Frontal cortex (tissue), 4 donors: ENCODE measurements at places on chromosomes 4 and X. TPM values are rescaled to one million over a fixed set of nuclear protein-coding genes. Genes with fewer than 3 reads are reported as not detected.

GRCh38 chrX:125646195-125646594 lies 326.5 kb downstream of the TEX13C start:
- no peak for DNase-seq

DNA sequence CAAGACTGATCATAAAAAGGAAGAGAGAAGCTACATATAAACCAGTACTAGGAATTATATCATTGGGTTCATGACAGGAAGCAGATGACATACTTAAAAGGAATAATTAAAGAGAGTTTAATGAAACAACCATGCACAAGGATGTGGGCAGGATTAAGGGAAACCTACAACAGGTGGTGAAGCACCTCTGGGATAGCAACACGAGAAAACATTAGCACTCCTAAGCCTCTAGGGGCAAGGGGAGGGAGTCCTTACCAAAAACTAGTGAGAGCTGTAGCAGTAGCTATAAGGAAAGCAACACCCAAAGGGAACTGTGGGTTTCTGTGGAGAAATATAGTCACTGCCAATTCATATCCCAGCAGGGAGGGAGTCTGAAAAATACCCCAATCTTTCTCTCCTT lies 7.2 kb upstream of the THOC2 start:
- DNase-seq, result no peak

DNA sequence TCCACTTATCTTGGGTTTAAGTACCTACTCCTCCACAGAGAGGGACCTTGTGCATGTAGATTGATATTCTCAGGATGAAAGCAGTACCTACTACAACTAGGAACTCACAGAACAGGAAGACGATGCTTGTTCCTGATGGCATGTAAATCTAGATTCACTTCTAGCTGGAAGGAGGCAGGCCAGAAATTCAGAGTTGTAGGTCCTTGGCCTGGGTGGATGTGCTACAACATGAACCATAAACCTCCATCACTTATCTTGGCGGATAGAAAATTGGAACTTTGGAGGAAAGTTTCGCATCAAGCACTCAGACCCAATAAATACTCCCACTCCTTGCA lies 9.3 kb upstream of the SMIM20 start:
- no peak for DNase-seq

DNA sequence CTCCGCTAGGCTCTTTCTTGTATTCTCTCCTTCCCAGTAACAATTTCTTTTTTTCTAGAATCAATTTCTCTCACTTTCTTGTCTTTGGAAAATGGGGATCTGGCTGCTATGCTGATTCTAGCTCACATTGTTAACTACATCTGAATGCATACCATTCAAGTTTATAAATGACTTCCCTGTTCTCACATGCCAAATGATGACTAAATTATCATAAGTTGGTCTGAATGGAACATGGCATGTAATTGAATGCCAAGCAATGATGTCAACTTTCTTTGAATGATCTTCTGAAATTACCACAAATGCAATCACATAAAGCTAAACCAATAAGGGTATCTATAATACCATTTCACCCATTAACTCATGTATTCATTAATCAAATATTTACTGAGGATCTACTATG lies 2.7 kb upstream of the ITM2A start:
- no peak for DNase-seq

DNA sequence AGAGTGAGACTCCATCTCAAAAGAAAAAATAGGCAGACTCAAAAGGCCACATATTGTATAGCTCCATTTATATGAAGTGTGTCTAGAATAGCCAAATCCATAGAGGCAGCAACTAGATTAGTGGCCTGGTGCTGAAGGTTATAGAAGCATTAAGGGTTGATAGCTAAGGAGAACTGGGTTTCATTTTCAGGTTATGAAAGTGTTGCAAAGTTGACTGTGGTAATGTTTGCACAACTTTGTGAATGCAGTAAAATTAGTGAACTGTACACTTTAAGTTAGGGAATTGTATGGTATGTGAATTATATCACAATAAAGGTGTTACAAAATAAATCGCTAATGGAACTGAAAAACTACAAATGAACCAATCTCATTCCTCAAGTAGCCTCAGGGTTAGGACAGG lies 28.3 kb downstream of the TXLNG start:
- no peak for DNase-seq

GRCh38 chr4:76755756-76756155 lies 142.2 kb downstream of the SOWAHB start:
- DNase-seq, result no peak

- no peak for DNase-seq
These were observed 126.6 kb downstream of the SH3RF1 start for GRCh38 chr4:169144061-169144600.

DNA sequence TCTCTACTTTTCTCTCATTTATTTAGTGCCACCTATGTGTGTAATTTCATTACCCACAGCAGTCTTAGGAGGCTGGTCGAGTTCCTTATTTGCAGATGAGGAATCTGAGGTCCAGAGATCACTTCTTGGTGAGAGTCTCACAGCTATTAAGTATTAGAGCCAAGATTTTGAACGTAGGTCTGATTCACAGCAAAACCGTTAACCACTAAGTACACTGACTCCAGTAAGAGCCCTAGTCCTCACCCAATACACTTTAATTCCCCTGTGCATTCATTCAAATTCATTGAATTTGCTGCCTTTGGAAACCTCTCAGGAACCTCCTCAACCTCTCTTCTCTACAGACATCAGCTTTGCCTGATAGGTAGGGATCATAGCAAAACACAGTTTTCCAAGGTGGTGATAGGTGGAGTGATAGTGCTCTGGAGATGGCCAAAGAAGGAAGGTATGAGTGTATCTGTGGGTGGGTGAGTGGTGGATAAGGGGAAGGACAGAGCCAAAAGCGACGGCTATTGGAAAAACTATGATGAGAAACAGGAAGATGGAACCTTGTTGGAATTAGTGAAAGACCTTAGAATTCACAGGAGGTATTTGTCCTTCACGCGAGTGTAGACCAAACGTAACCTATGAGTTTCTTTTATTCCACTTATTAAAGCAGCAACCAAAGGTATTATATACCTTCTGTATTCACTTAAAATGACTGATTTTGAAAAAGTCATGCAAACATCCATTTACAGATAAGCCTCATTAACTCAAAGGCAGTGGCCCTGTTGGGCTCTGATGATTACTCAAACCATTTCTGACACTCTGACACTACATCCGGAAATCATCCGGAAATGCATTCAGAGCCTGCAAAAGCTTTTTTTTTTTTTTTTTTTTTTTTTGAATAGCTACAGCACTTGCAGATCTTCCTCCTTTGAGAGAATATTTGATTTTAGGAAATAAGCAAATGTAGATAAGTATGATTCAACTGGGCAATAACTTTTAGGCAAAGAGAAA lies 6.3 kb downstream of the FMR1 start:
- no peak for DNase-seq

DNA sequence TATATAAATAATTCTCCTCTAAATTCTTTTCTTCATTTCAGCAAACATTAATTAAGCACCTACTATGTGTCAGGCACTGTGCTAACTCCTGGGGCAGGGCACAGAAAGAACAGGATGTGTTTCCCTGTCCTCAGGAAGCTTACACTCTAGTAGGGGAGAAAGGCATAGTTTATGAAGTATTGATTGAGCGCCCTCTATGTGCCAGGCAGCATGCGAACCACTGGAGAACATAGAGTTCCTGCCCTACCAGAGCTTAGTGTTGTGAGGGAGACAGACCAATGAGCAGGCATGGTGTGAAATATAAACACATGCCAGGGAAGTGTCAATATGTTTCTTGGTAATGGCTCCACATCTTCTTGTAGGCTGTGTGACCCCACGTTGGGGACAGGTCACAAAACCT lies 3.7 kb downstream of the ADGRG4 start:
- no peak for DNase-seq

GRCh38 chrX:118884552-118885138 lies 61.0 kb downstream of the ZCCHC12 start:
- no peak for DNase-seq

DNA sequence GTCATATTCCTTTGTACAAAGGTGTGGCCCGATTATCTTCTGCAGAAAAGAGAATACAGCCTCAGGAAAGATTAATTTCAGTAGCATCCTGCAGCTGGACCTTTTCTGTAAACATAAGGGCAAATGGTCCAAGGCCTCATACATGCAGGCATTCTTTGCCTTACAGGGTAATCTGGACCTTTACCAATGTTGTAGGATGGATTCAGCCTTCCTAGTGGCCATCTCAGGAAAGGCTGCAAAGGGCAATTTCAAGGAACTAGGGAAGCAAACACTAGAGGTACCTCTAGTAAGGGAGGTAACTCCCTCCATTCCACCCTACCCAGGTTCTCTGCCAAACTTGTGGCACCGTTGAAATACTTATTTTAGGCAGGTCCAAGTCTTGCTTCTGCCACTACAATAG lies 43.0 kb downstream of the UGT2B28 start:
- no peak for DNase-seq

DNA sequence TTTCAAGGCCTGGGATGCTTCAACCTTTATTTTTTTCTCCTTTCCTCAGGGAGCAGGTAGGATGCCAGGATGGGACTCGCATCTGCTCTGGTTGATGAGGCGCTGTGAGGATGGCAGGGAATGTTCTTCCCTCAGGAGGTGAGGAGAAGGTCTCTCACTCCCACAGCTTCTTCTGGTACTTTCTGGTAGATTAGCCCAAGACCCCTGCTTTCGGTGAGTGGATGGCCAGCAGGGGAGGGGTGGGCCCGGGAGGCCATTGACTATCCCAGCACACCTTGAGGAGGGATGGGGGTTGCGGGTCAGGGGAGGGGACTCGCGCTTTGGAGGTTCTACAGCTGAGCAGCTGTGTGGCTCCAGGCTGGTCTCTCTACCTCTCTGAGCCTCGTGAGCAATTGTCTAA lies 14.8 kb downstream of the CYTL1 start:
- no peak for DNase-seq

DNA sequence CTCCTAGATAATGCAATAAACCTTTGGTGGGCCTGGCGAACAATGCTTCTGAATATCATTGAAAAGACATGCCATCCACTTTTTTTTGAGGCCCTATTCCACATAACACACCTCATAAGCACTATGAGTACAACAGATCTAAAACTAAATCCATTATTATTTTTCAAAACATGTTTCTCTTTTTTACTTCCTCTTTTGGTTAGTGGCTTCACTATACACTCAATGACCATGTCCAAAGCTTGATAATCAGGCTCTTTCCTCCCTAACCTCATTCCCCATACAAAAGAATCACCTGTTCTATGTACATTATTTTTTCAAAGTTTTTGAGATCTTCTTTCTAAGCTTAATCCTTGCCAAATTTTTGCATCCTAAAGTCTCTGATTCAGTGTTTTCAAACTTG lies 20.4 kb upstream of the NPY2R start:
- DNase-seq, result no peak

- DNase-seq, result no peak
These were observed 1.0 kb upstream of the ANKRD17 start for GRCh38 chr4:73259571-73260090.

- DNase-seq, result peak; percentile 12
These were observed 34.1 kb downstream of the SETD7 start for GRCh38 chr4:139521754-139522401.

- DNase-seq, result no peak
These were observed 4.5 kb upstream of the SETD7 start for GRCh38 chr4:139560406-139561104.

- DNase-seq, result no peak
These were observed 301.7 kb upstream of the DIPK2B start for GRCh38 chrX:45502396-45502795.

Gene SNCA
- total RNA-seq, result 98.6 TPM

Gene CCNG2
- 110 TPM for total RNA-seq

Gene PPA2
- 76.6 TPM for total RNA-seq

Gene FANCB
- 17.5 TPM for total RNA-seq

Gene GUCY1A1
- 207 TPM for total RNA-seq

Gene FREM3
- under 0.01 TPM for total RNA-seq

Gene IRAK1
- 6.9 TPM for total RNA-seq
